NCI-H1105 (cell line): ENCODE measurements at places on chromosomes 5 and 9.

- DNase-seq = no peak
Observed at GRCh38 chr5:96691503-96692303, 29.5 kb downstream of the CAST start.

- no peak for DNase-seq
Observed at GRCh38 chr9:32926911-32927310, 74.5 kb downstream of the APTX start.

- DNase-seq = no peak
Observed at GRCh38 chr5:107199756-107200155, 471.0 kb downstream of the EFNA5 start.

- no peak for DNase-seq
Observed at GRCh38 chr5:173891308-173892116, 3.4 kb downstream of the CPEB4 start.

GRCh38 chr5:110751902-110752762, 13.3 kb downstream of the SLC25A46 start:
- DNase-seq = no peak

DNA sequence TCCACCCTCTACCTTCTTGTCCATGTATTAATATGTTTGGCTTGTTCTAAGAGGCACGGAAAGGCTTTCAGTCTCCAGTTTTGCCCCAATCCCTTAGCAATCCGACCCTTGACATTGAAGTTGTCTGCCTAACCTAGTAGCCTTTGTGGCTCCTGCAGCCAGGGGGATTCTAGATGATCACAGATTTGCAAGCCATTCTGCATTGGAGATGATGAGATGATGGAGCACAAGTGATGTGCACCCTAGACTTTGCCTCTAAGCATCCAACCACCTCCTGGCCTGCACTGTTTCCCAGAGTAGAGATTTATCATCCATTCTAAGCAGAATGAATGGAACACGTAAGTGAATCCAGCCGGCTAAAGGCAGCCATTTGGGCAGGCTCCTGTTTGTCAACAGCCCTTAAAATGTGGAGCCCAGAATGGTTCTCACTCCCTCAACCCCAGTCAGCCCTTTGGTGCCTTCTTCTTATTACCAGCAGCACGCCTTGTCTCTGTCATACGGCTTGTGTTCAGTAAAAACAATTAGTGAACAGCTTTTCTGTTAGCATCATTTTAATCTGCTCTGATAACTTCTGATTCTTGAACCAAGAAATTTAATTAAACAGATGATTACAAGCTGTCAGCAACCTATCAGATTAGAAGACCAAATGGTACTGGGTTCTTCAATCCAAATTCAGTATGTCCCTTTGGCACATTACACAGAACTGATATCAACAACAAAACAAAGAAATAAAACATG, 5.7 kb upstream of the TRAF1 start:
- no peak for DNase-seq

- no peak for DNase-seq
Observed at GRCh38 chr5:115544043-115544435, 536 bp downstream of the FEM1C start.

GRCh38 chr5:59371525-59372127, 521.9 kb downstream of the PDE4D start:
- DNase-seq = no peak

DNA sequence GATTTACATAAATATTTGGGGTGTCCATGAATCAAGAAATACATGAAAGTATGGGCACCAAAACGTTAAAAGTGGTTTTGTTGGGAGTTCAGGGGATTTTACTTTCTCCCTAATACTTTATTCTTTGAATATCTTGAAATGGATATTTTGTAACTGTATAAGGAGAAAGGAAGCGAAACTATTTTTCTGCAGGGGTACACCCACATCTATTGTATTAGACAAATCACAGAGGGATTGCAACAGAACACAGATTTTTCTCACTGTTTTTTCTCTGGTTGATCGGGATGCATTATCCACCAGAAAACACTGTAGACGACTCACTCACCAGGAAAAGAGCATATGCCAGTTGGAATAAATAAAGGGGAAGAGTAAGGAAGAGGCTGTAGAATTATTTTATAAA, 1.2 kb upstream of the RABGAP1 start:
- no peak for DNase-seq

- no peak for DNase-seq
Observed at GRCh38 chr9:91992461-91993041, 42.5 kb upstream of the ROR2 start.

DNA sequence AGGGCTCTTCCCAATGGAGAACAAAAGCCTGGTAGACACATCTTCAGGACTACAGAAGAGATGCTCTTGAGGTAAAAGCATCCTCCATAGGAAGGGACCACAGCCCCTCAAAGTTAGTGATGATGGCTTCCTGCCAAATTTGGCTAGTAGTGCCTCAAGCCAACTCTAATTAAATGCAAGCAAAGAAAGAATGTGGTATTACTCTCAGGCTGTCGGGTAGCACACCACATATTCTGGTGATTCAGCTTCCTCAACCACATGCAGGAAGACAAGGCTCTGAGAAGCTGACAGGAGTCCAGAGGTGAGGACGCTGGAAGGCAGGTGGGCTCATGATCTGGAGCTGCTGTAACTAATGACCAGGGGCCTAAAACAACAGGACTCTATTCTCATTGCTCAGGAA, 37.2 kb upstream of the S1PR3 start:
- DNase-seq = no peak

- no peak for DNase-seq
Observed at GRCh38 chr9:128689293-128689774, 312 bp downstream of the SET start.
